GM04504 (cell line): ENCODE measurements at places on chromosomes 3 and 15.

GRCh38 chr3:3665961-3666640, 133.1 kb upstream of the LRRN1 start:
- no peak for DNase-seq

GRCh38 chr3:88267847-88268246, 118.1 kb downstream of the C3orf38 start:
- no peak for DNase-seq

- no peak for DNase-seq
These were observed 33.6 kb downstream of the KCNMB2 start for GRCh38 chr3:178569826-178570225.

DNA sequence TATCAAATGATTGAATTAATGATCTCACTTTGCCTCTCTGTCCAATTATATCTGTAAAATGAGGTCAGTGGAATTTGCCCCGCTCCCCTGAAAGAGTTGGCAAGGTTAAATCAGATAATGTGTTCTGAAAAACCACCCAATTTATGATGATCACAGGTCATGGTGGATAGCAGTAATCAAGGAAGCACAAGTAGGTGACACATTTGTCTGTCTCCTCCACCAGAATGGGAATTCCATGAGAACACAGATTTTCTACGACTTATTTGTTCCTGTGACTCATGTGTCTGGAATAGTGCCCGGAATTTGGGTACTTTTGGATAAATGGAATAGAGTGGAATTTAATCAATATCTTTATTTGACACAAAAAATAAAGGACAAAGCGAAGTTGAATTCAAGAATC, 220.9 kb upstream of the SUCLG2 start:
- no peak for DNase-seq

GRCh38 chr15:35697549-35698299, 151.8 kb upstream of the DPH6 start:
- no peak for DNase-seq

DNA sequence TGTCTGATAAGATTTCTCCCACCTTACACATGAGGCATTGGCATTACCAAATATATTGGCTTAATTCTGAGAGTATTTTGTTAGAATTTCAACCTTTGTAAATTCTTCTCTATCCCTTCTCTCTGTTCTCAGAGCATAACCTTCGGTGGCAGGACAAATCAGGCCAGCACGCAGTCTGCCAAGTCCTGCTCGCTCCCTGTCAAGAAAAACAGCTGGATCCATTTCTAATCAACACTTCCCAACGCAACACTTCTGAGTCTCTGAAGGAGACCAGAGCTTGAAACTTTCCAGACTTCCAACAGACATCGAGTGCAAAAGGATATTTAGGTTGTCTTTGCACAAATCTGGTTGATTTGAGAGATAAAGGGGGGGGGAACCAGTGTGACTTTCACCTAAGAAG, 125.7 kb downstream of the SV2B start:
- DNase-seq = no peak
